Tongue (tissue), 3 donors: ENCODE measurements at places on chromosomes 5 and 9.

DNA sequence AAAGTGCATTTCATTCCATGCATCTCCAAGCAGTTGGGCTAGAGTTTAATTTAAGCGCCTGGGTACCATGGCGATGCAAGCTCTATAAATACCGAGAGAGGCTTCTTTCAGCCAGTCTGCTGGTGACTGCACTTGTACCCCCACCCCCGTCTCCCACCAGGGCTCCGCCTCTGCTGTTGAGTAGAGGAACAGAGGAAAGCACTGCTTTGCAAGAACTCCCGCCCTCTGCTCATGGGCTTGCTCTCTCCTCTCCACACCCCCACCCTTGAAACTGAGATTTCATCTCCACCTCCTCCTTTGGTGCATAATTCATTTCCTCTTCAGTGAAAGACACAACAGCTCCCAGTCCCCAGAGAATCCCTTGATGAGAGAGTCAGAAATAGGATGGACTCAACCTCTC is 5.1 kb upstream of the WWC1 start:
- DNase-seq: no peak

DNA sequence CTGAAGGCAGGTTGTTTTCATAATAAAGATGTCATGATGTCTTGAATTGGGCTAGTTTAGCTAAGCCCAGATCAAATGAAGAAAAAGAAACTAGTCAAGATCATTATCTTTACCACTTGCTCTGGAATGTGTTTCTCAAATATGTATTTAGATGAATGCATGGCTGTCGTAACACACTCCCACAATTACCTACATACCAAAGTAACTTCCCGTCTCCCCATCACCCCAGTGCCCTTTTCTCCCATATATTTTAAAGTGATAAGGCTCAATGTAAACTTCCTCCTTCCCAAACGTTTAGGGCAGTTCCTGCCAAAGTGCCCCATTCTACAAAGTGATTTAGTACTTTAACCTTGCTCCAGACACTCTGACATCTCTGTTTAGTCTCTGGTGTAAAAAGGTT is 61.4 kb downstream of the SLC1A3 start:
- no peak for DNase-seq

DNA sequence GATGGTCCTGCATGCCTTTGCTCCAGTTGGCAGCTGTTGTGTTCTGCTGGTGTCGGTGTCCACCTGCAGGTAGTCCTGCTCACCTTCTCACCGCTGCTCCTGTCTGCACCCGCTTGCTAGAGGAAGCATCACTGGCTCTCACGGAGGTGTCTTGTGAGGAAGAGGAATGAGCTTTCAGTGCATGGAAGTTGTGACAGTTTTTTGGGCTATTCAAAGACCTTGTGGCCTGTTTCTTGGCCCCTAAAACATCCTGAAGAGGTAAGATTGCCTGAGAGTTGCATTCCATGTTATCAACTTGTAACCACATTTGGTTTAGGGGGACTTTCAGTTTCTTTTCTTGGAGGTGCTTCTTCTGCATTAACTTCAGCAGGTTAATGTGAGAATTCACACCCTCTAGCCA is 85.6 kb downstream of the MACROH2A1 start:
- DNase-seq: no peak

GRCh38 chr5:124519396-124519795 is 227.0 kb downstream of the ZNF608 start:
- peak; percentile 20 for DNase-seq

- no peak for DNase-seq
Measured at GRCh38 chr5:150406103-150406722, 6.5 kb downstream of the CD74 start.

- peak; percentile 100 for DNase-seq
Measured at GRCh38 chr5:100535060-100536005, at the start of gene FAM174A. TSS of gene FAM174A (plus strand) at chr5:100535374. CDS start at chr5:100535531, 157 bp downstream.

GRCh38 chr9:127395497-127396252 is 1.3 kb upstream of the SLC2A8 start:
- no peak for DNase-seq

GRCh38 chr9:112012026-112012902 is 115.7 kb downstream of the UGCG start:
- DNase-seq: peak; percentile 26

DNA sequence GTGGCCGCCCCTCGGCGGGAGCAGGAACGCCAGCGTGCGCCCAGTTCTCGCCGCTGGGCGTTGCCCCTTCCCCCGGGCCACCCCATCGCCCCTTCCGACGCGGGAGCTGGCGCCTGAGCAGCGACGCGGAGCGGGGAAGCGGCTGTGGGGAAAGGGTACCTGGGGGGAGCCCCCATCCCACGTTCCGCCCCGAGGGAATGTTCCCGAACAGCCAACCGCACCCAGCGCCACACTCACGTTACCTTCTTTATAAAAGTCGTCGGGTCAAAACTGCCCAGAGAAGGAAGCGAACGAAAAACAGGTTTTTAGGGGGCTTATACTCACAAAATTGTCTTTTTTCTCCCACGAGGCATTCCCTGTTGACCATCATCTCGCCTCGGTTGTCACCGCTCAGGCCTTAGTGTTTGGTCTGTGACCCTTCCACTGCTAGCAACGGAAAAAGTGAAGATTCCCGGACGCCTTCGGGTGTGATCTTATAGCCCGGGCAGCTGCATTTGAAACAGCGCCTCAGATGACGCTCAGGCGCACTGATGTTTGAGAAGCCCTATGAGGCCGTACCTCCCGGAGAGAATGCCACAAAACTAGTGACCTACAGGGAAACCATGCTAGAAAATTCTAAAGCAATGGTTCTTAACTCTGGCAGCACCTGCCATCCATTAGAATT is 475 bp upstream of the GOLM1 start:
- DNase-seq: peak; percentile 76

DNA sequence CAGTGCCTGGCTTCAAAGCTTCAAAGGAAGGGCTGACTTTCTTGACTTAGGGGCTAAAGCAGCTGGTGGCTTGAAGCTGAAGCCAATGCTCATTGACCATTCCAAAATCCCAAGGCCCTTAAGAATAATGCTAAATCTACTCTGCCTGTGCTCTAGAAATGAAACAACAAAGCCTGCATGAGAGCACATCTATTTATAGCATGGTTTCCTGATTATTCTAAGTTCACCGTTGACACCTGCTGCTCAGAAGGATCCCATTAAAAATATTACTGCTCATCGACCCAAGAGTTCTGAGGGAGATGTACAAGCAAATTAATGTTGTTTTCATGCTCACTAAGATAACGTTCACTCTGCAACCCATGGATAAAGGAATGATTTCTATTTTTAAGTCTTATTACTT is 6.7 kb downstream of the TMEM174 start:
- DNase-seq: peak; percentile 30

DNA sequence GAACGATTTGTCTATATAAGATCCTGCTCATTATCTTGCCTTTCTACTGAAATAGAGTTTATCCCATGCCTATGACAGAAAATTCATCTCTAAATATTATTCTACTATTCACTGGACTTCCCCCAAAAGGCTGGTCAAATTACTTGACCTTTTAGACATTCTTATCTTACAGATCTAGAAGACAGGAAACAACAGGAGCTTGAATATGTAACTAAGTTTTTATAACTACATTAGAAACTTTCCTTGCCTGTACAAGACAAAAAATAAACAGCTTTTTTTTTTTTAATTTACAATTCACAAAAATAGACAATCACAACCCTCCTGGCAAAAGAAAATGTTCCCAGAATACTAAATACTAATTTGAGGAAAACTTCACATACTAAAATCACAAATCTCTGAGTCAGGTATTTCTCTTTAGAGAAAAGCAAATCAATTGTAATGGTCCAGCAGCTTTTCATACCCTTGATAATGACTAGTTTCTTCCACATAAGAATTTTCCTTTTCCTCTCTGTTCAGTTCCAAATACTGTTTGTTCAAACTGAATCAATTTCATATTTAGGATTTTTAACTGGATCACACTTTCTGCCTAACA is 68.6 kb downstream of the MLLT3 start:
- no peak for DNase-seq

- no peak for DNase-seq
Measured at GRCh38 chr5:86879086-86879485, 261.3 kb downstream of the COX7C start.

DNA sequence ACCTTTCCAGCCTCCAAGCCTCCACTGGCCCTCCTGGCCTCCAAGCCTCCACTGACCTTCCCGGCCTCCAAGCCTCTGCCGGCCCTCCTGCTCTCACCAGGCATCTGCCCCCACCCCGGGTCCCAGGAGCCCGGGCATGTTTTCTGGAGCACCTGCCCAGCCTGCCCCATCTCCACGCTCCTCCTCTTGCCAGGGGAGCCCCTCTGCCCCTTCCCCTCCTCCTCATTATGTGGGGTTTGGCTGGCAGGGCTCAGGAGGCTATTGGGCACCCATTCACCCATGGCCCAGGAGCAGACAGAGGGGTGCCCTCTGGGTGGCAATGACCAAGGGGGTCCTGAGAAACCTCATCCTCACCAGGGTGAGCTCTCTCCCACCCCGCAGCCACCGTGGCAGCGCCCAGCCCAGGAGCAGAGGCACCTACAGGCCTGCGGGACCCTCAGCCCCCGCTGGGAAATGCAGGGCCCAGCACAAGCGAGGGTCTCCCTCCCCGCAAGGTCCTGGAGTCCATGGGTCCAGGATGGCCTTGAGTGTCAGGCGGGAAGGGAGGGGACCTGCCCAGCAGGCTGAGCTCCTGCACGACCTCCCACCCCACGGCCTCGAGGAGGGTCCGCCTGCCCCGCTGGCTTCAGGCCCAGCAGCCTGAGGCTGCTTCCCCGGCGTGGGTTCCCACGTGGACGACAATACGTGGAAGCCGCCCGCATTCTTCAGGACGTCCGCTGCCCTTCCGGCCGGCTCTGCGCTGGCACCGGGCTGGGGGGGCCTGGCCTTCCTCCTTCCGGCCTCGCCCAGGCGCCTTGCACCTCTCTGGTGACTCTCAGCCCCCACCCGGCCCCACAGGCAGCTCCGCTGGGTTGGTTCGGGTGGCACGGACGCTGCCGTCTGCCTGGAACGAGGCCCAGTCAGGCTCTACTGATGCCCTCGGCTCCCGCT is 51.4 kb upstream of the NRARP start:
- DNase-seq: no peak

GRCh38 chr5:28499766-28500290 is 1461.4 kb upstream of the CDH9 start:
- no peak for DNase-seq

GRCh38 chr5:135323701-135324132 is 75.3 kb downstream of the MACROH2A1 start:
- no peak for DNase-seq

GRCh38 chr5:95347506-95348120 is 43.6 kb upstream of the FAM81B start:
- DNase-seq: no peak

DNA sequence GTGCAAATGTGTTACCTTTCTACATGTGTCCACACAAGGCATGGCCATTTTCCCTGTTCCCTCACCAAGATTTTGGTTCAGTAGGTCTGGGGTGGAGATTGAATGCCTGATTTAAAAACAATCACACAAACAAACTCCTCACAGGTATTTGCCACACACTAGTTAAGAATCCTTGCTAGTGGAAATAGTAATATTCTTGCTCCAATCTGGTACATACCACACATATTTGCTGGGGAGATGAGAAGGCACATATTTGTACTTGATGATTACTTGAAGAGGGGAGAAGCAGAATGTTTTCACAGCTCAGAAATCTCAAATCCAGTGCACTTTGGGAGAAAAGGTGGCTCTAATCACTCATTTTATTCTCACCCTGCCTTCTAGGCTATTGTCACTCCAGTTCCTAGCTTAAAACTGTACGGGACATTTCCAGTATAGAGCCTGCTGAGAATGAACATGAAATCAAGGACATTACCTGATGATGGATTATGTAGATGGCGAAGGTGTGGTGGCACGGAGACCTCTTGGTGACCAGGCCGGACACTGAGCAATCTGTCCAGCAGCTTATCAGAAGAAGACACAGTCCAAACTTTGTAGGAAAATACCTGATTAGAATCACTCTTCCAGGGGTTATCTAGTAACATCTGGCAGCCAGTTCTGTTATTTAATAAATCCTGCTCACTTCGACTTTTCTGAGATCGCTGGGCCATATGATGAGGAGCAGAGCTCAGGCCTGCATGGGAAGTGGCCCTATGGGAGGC is 116.1 kb upstream of the IL6ST start:
- DNase-seq: no peak

- peak; percentile 0 for DNase-seq
Measured at GRCh38 chr9:64773491-64773931, 511.5 kb downstream of the FOXD4L5 start.

- DNase-seq: no peak
Measured at GRCh38 chr9:115548609-115549260, 430.8 kb upstream of the TNC start.

- no peak for DNase-seq
Measured at GRCh38 chr5:172370648-172371545, 83.4 kb downstream of the SH3PXD2B start.

- no peak for DNase-seq
Measured at GRCh38 chr5:178211095-178212048, 7.0 kb downstream of the HNRNPAB start.

GRCh38 chr5:149776361-149777305 is 46.5 kb downstream of the PPARGC1B start:
- no peak for DNase-seq

DNA sequence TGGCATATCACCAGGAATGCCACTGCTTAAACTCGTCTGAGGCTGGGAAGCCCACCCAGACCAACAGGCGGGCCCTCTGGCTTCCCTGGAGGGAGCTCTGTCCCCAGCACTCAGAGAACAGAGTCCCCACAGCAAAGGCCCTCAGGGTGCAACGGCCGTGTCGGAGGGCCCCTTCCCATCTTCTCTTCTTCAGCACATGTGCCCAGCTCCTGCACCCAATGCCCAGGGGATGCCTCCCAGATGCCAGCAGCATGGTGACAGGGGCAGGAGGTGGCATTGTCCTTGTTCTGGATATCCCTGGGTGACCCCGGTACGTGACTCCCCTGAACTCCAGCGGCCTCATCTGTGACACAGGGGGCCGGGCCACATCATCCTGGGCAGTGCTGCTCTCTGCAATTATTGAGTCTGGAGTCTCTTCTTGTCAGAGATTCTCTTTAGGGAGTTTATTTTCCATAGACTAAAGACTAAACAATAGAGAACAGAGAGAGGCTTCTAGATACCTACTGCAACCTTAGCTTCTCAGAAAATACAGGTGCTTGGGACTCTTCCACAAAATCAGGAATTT is 13.6 kb upstream of the OLFM1 start:
- DNase-seq: no peak

DNA sequence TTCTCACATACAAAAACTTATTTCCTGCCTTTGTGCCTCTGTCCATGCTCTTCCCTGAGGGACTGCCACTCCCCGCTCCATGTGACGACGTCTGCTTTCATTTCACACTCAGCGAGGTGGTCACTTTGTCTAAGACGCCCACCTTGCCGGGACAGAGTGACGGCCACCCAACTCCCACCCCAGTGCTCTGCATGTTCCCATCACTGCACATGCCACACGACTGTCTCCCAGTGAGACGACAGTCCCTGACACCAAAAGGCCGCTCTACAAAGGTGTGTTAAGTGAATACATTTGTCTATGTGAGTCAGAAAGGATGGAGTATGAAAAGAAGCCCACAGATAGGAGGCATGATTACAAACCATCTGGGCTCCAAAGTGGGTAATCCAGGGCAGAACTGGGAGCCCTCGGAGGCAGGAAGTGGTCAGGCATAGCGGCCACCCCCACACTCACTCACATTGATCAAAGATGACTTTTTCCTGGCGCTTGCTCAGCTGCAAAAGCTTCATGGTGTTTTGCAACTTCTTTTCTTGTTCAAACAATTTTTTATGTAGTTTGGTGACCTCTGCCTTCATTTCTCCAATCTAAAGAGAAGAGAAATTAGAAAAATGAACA is 185.8 kb downstream of the CDK5RAP2 start:
- DNase-seq: no peak
